ENCODE measurements at places on chromosomes 11 and 22.

GRCh38 chr11:121499405-121499804, 46.6 kb upstream of the SORL1-AS1 start:
- H3K27ac ChIP-seq, result no peak overlapping the region
- H3K27me3 ChIP-seq, result no peaks in the 10 kb centered on the region
- no peak overlapping the region for H3K4me3 ChIP-seq
- DNase-seq, result no peak

GRCh38 chr11:83681906-83682610, 395.9 kb upstream of the CCDC90B start:
- no peak overlapping the region for H3K27ac ChIP-seq
- no peaks in the 10 kb centered on the region for H3K36me3 ChIP-seq

GRCh38 chr11:42054351-42054900, 595.0 kb upstream of the LRRC4C start:
- no peak overlapping the region for H3K4me3 ChIP-seq
- no peaks in the 10 kb centered on the region for H3K4me1 ChIP-seq
- no peaks in the 10 kb centered on the region for H3K36me3 ChIP-seq
- H3K27me3 ChIP-seq, result no peaks in the 10 kb centered on the region

DNA sequence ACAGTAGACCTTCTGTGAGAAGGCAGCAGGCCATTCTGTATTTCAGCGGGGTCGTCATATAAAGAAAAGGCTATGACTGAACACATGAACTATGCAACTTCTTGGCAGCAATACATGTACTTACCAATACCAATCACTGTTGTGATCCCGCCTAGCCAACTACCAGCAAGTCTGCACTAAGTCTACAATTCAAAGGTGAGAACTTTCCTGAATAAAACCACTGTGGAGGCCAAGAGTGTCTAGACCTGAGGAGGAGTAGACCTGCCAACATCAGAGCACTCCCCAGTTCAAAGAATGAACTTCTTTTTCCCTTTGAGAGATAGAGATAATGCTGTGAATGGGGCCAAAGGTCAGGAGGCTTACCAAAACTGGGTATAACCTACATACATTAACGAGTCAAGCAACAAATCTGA, 108.2 kb downstream of the SIK3 start:
- no peak for DNase-seq
- no peaks in the 10 kb centered on the region for H3K27me3 ChIP-seq
- H3K4me1 ChIP-seq, result peaks cover 56% of the 10 kb centered on the region
- no peak overlapping the region for H3K4me3 ChIP-seq
